RCC 7860 (cell line): ENCODE measurements at places on chromosomes 7 and 10.

DNA sequence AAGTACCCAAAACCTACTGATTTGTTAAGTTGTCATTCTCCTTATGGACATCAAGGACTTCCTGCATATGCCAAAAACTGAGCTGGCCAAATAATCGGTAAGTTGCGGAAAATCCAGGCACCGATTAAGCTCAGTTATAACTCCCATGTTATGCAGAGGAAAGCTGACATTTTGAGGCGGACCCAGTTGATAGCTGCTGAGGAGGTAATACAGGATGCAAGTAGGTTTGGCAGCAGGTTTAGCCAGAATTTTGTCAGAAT is 725.1 kb upstream of the GALNT17 start:
- DNase-seq = no peak

GRCh38 chr10:12790270-12790669 is 211.2 kb downstream of the CCDC3 start:
- no peak for DNase-seq

DNA sequence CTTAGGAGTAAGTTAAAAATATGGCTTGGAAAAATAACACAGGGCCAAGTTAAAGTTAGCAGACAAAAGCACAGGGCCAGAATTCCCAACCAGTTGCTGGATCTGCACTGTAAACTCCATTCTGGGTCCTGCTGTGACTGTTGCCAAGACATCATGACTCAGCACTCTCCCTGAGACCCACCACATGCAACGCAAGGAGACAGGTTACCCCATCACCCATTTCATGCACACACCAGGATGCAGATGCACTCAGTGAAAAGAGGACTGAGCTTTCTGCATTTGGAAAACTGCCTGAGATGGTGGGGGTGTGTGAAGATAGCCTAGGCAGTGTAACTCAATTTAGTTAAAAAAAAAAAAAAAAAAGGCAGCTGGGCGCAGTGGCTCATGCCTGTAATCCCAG is 97.6 kb upstream of the ZNF438 start:
- DNase-seq = peak; percentile 60

- DNase-seq = no peak
Measured at GRCh38 chr7:116071629-116072028, 41.1 kb upstream of the TFEC start.

- DNase-seq = no peak
Measured at GRCh38 chr10:53458007-53458406, 685.4 kb upstream of the MBL2 start.

DNA sequence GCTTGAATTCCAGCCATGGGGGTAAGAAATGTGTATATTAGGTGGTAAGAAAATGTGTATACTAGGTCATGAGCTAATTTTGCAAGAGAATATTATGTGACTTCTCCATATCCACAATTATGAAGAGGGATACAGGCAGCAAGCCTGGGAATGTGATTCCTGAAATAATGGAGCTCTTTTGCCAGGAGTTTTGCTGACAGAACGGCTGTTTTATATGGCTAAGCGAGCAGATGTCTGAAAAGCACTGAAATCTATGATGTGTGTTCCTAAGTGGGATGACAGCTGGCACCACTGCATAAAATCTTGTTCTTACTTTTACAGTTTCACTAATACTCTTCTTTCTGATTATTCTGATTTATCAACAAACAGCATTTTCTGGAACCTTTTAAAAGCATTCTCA is 386.0 kb upstream of the HPS1 start:
- DNase-seq = no peak

DNA sequence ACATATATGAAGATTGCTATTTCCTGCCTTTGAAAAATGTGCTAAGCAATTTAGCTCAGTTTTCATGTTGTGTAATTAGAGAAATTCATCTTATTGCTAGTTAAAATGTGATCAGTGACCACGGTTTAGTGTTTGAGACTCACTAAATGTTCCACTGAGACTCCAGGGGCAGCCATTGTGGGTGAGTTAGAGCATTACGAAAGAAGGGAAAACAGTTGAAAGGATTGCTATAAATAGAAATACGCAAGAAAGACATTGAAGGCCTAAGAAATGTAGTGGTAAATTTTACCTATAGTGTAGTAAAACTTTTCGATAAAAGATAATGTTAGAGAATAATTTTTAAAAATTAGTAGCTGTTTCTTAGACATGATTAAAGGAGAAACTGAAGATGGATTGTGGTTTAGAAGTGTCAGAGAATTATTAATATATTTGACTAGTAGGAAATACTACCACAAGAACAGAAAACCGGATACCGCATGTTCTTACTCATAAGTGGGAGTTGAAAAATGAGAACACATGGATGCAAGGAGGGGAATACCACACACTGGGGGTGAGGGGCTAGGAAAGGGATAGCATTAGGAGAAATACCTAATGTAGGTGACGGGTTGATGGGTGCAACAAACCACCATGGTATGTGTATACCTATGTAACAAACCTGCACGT is 394.5 kb downstream of the SEMA3D start:
- no peak for DNase-seq

DNA sequence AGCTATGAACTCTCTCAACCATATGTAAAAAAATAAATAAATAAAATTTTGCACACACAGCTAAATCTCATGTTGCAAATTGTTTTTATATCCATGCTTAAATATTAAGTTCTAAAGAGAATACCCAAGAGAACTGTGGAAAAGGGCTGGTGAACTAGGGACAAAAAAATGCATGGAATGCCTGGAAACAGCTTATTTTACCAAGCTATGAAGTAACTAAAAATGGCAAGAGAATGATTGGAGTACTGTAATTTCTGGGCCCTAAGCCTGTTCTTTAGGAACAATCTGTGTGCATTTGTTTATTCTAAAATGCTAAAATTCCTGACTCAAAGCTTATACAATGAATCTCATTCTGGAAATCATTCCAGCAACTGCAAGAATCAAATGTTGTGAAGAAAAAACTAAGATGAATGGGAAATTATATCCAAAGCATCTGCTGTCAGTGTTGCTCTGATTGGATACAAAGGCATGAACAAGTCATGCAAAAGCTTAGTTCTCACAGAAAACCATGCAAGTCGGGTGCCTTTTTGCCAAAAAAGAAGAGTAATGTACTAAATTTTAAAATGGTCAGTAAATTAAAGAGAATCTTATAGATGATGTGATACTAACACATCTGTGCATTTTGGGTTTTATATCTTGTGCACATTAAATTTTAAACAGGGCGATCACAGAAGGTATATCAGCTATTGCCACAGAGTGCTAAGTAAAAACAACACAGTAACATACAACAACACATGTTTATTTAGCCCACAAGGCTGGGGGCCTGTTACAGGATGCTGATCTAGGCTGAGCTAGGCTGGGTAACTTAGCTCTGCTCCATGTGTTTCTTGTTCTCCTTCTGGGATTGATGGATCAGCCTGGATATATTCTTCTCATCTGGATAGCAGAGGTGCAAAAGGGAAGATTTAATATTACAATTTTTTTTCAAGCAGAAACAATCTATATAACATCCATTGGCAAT is 453.5 kb upstream of the SEMA3A start:
- DNase-seq = peak; percentile 44

GRCh38 chr7:157615101-157615817 is 278.5 kb downstream of the DNAJB6 start:
- DNase-seq = no peak

DNA sequence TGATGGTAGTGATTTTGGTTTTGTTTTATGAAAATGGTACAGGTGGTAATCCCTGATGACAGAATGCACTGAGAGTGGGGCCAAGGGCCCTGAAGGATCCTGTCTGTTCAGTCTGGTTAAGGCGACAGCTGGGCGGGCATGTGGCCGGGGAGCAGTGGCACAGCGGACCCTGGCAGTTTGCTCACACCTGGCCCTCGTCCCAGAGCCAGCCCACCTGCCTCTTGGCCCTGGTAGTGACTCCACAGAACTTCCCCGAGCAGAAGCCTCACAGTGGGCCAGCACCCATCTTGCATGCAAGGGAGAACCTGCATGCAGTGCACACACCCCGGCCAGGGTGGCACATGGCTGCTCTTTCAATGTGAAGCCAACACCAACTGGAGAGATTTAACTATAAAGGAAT is 82.8 kb downstream of the ALOX5 start:
- no peak for DNase-seq

DNA sequence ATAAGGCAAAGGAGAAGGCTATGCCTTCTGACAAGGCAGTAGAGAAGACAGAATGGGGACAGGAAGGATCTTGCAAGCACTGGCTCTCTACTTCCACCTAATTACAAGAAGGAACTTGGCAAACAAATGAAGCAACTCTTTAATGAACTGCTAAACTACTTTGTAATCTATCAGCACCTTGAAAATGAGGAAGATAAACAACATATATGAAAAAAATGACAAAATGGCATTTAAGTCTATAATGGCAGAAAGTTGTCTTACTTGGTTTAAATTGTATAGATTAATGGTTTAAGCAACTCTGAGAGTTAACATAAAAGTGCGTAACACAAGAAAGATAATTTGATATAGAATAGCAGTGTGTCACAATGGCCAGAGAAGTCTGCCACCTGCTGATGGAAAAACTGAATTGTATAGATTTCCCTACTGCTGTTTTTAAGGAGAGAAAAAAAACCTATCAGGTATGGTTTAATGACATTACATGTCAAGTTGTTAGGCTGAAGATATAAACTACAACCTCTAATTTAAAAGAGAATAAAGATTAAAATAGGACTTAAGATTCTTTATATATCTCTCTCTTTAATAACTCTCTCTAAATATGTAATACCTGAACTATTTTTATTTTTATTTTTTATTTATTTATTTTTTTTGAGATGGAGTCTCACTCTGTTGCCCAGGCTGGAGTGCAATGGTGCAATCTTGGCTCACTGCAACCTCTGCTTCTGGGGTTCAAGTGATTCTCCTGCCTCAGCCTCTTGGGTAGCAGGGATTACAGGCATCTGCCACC is 11.8 kb downstream of the NT5C3A start:
- peak; percentile 39 for DNase-seq

GRCh38 chr10:95832216-95833041 is 75.3 kb upstream of the CC2D2B start:
- DNase-seq = no peak

DNA sequence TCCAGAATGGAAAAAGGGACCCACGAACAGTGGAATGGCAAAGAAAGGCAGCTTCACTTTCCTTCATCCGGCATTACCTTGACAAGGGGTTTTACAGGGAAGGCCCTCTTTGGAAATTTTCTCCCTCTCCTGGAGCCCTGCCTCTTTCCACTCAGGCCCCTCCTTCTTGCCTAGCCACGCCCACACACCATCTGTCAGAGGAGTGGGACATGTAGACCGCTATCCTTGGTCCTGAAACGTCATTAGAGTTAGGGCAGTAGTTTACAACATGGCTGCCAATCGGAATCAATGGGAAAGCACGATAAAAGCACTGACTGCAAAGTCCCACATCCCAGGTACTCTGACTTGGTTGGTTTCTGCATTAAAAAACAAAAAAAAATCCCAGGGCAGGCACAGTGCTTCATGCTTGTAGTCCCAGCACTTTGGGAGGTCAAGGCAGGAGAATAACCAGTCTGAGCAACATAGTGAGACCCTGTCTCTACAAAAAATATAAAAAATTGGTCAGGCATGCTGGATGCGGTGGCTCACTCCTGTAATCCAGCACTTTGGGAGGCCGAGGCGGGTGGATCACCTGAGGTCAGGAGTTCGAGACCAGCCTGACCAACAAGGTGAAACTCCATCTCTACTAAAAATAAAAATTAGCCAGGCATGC is 96.4 kb downstream of the MARCHF5 start:
- DNase-seq = peak; percentile 24

GRCh38 chr7:3294432-3295100 is 6.5 kb upstream of the SDK1 start:
- DNase-seq = no peak
